GF-D8 (cell line): ENCODE measurements at places on chromosomes 7 and 10.

DNA sequence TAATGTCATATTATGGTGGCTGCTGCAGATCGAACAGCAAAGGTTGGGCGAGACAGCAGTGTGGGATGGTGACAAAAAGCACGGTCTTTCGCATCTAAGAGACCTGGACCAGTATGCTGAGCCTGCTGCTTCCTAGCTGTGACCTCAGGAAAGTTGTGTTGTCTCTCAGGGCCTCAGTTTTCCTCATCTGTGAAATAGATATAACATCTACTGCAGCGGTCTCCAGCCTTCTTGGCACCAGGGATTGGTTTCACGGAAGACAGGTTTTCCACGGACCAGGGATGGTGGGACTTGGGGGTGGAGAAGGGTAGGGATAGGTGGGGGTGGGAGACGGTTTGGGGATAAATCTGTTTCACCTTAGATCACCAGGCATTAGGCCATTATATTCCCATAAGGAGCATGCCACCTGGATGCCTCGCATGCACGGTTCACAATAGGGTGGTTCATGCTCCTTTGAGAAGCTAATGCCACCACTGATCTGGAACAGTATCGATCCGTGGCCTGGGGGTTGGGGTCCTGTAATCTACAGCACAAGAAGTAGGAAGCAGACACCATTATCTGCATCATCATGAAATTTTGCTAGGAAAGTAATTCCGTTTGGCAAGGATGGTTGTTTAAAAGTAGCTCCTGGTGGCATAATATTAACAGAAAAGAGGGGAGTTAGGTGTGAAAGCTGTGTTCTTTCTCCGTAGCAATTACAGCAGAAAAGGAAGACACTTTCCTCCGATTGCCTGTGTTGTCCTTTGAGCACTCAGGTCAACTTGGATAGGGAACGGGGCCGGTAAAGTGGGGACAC, 10.8 kb downstream of the KLF6 start:
- no peak for DNase-seq

DNA sequence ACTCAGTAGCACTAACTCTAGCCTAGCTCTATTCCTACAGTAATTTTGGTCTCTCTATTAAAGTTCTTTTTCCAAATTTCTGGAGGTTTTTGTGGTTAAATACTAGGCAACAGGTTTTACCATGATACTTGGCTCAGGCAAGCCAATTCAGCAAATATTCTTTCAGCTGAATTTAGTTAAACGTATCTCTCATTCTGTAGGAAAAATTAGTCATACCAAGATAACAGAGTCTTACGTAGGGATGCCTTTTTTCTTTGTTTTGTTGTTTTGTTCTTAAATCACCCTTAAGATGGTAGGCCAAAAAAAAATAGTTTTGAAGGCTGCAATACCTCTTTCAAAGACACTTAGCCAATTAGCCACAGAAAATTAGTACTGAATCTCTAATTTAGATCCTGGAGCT, 180.5 kb downstream of the MAGI2 start:
- DNase-seq = no peak

GRCh38 chr10:1188558-1189135, 132.5 kb downstream of the WDR37 start:
- DNase-seq = no peak

GRCh38 chr10:49272251-49273081, 26.5 kb upstream of the C10orf71 start:
- DNase-seq = no peak

- no peak for DNase-seq
Measured at GRCh38 chr10:96402417-96403305, 43.9 kb upstream of the OPALIN start.

DNA sequence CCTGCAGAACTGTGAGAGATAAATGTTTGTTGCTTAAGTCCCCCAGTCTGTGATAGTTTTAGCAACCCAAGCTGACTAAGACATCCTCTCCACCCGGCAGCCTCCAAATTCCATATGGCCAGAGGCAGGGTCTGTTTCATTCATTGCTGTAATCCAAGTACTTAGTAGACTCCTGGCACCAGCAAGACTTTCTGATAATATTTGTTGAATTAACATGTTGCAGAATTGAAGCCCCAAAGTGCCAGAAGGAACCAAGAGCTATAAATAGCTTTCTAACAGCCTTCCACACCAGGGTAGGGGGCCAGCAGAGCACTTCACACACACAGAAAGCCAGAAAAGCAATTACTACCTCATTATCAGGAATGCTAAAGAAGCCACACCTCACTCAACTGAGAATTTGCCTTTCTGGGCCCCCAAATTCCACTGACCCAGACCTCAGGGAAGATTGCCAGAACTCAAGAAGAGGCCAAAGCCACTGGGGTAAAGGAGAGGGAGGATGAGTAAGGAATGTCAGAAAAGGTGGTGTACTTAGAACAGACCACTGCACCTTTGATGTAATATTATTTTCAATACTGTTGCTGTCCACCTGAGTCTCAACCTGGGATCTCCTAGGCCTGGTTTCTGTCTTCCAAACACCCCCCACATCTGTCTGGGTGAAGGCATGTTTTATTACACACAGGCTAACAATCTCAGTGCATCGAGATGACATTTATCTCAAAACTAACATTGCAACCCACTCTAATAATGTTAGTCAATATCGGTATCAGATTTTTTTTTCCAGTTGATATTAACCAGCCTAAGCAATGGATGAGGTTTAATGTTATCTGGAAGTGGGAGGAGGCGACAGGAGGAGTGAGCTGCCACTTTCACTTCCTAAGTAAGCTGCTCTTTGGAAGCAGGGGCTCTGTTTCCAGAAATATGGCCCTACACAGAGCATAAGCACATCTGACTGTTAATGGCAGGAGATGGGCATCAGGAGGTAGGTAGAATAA, 5.5 kb downstream of the NOD1 start:
- DNase-seq = no peak
